ENCODE measurements at places on chromosomes 1 and 21. TPM values are rescaled to one million over a fixed set of nuclear protein-coding genes. Genes with fewer than 3 reads are reported as not detected.

- no peak for DNase-seq
Observed at GRCh38 chr1:231040800-231041718, 1.0 kb upstream of the FAM89A start.

GRCh38 chr1:186700722-186701121, 20.5 kb upstream of the PTGS2 start:
- DNase-seq: no peak

The EFHD2 gene
- 33.1 TPM for polyA plus RNA-seq

GRCh38 chr1:107559881-107560280, 405.1 kb downstream of the VAV3 start:
- no peak for DNase-seq

The HMCN1 gene
- 3.9 TPM for polyA plus RNA-seq

DNA sequence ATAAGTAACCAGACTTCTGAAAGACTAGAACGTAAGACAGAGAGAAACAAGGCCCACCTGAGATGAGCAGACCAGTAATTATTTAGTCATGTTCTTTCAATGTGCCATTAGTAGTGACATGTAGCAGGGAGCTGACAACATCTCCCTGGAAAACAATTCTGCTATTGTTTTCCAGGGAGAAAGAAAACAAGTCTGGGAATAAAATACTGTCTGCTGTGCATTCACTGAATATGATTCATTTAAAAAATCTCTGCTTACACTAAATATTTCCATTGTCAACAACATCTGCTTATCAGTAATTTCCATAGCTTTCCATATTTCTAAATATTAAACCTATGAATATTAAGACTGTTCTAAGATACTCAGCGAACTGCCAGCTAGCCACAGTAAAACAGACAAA, 80.0 kb downstream of the VCAM1 start:
- no peak for DNase-seq

Data from hindlimb muscle (tissue), 1 donor.